ENCODE measurements at places on chromosomes 11 and 22.

- no peak for DNase-seq
Observed at GRCh38 chr22:45516923-45517675, 14.4 kb downstream of the FBLN1 start.

DNA sequence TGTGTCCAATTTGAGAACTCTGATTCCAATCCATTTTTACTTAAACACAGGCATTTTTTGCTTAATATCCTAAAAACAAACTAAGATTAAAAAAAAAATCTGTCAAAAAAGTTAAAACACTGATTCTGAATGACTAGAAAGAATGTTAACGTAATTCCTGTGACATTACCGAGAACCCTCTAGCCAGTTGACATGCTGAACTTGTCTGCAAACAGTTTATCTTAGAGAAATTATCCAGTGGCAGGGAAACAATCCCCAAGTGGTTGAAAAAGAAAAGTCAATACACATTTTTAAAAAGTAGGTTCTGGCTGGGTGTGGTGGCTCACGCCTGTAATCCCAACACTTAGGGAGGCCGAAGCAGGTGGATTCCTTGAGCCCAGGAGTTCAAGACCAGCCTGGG is 11.6 kb downstream of the KMT5B start:
- DNase-seq: no peak

DNA sequence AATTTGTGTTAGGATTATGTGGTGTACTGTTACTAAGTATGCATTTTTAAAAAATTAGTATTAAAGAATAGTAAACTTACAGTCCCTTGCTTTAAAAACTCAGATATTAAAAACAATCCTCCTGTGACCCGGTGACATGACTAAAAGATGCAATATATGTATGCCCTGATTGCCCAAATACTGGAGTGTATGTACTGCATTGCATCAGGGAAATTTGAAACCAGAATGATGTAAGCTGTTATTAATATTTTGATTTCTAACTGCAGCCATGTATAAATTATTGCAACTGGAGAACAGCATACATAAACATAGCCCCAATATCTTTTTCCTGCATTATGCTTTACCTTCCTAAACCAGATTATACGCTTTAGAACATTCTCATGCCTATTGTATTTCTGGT is 3.7 kb upstream of the HSPA8 start:
- no peak for DNase-seq

- no peak for DNase-seq
Observed at GRCh38 chr11:71530602-71531001, 3.5 kb downstream of the KRTAP5-7 start.

DNA sequence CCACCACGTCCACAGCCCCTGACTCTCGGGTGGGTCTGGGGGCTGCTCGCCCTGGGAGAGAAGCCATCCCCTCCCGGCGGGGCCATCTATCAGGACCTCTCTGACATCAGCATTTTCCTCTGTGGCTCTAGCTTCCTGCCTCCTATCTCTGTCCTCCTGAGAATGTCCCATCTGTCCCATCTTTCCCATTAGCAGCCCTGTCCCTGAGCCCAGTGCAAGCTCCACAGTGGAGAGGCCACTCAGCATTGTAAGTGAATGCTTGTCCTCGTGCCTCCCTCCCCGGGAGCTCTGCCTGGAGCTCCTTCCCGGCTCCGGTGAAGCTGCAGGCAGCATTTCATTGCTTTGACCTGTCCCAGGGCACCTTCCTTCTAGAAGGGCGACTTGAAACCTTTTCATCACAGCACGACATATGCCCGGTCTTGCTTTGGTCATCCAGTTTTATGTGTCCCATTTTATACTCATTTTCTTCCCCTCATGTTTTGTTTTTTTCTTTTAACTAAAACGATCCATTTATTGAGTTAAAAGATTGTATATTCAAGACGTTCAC is 49.7 kb downstream of the RTN4R start:
- no peak for DNase-seq

DNA sequence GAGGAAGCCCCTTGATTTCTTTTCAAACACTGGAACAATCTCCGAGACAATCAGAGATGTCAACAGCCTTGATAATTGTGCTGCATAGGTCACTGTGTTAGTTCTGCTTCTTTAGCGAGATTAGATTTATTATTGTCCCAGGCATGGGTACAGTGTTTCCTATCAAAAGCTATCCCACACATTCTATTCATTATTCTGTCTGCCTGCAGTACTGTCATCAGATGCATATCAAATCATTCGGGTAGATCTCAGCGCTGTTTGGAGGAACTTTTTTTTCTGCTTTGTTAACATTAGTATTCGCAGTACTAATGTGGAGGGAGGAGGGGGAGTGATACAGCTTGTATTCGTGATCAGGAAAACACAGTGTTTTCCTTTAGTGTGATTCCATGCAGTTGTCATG is 208.0 kb downstream of the C11orf91 start:
- DNase-seq: no peak

- DNase-seq: no peak
Observed at GRCh38 chr22:49951000-49951677, 9.4 kb upstream of the PIM3 start.

GRCh38 chr11:44016131-44016530 is 31.6 kb upstream of the ACCSL start:
- no peak for DNase-seq

DNA sequence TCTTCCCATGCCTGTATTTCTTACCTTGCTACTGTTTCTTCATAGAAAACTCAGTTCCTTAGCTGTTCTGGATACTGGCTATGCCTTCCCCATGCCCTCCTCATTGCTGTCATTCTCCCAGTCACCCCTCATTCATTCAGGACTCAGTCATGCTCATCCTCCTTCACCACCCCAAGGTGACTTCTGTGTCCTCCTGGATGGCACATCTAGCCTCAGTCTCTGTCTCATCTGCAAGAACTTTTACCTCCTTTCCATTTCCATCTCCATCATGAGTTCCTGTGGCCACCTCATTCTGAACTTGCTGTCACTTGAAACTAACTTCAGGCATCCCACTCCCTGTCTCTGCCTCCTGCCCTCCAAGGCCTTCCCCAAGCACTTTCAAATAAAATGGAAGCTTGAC is 42.3 kb downstream of the PANX1 start:
- DNase-seq: no peak

GRCh38 chr22:28488825-28489224 is 190.8 kb downstream of the TTC28 start:
- DNase-seq: no peak

- no peak for DNase-seq
Observed at GRCh38 chr22:17152340-17152739, 6.7 kb downstream of the HDHD5 start.

DNA sequence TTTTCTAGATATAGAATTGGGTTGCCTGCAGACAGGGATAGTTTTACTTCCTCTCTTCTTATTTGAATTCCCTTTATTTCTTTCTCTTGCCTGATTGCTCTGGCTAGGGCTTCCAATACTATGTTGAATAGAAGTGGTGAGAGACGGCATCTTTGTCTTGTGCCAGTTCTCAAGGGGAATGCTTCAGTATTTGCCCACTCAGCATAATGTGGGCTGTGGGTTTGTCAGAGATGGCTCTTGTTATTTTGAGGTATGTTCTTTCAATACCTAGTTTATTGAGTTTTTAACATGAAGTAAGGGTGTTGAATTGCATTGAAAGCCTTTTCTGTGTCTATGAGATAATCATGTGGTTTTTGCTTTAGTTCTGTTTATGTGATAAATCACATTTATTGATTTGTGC is 273.9 kb upstream of the CHORDC1 start:
- DNase-seq: no peak

DNA sequence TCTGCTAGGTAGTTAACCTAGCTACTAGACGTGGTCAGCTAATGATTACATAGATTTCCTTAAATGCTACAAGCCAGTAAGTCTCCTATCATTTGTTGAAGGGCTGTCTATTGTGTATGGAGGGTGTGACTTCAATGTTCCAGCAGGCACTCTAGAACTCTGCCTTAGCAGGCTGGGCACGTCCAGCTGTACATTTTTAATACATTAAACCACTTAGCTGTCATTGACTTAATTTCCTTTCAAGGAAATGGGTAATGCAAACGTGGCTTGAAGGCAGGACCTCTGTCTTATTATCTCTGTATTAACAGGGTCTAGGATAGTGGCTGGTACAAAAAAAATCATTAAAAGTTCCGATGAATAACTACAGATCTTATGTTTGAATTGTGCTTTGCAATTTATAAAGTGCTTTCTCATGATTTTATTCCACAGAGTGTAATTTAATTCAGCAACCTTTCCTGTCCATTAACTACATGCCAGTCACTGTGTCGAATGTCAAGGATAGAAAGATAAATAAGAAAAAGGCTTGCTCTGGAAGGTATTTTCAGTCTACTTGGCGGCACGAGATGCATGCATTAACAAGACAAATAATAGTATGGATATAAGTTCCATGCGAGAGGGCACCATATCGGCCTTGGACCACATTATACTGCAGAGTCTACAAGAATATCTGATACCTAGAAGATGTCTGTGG is 60.3 kb downstream of the APOL3 start:
- no peak for DNase-seq

DNA sequence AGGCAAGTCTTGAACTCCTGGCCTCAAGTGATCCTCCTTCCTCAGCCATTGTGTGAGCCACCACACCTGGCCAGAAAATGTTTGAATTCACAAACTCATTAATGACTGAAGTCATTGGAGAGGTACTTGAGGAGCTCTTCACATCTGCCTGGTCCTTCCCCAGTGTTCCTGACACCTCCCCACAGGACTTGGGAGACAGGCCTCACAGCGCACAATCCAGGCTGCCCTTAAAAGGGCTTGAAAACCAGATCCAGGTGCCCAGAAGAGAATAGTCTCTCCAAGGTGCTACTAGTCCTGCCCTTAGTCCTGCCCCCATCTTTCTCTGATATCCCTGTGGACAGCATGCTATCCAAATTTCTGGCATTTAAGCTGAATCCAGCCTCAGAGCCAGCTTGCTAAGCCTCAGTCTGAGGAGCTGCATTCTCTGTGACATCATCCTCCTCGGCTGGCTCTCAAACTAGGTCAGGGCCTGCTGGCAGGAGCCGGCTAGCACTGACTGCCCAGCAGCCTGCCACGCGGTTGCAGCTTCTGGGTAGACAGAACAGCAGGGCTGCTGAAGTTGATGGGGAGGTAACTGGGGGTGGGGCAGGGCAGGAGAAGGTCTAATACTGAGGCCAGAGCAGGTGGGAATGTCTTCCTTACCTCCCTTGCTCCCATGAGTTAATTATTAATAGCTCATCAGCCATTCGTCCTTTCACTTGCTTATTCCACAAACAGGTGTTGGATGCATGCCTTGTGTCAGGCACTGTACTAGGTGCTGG is 35.3 kb upstream of the NECTIN1 start:
- DNase-seq: no peak

DNA sequence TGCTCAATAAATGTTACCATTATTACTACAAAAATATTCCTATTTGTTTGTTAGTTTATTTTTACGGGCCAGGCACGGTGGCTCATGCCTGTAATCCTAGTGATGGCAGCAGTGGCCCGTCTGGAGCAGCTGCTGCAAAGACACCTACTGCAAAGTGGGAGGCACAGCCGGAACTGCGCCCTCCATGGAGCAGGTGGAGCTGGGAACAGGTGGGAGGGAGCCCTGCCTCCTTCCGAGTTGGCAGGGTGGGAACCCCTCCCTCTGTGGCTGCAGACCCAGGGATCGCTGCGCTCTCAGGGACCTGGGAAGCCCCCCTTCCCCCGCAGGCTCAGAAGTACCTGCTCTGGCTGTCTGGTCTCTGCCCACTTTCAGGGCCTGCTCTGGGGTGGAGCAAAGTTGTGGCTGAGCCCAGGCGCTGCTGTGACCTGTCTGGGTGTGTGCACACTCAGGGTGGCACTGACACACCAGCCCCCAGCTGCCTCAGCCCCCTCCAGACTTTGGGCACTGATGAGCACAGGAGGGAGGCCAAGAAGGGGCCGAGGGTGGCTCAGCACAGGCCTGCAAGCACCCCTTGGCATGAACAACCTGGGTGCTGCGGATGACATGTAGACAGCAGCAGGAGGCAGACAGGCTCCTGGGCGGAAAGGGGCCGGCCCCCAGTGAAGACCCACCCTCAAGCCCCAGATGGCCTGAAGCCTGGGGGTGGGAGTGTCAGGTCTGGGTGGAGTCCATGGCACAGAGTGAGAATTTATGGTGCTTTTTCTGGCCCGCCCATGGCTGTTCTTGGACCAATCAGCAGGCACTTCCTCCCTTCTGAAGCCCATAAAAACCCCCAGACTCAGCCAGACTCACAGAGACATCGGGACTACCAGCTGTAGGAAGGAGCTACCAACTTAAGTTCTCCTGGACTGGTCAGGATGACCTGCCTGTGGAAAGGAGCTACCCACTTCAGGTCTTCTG is 103.7 kb upstream of the CLMP start:
- no peak for DNase-seq

DNA sequence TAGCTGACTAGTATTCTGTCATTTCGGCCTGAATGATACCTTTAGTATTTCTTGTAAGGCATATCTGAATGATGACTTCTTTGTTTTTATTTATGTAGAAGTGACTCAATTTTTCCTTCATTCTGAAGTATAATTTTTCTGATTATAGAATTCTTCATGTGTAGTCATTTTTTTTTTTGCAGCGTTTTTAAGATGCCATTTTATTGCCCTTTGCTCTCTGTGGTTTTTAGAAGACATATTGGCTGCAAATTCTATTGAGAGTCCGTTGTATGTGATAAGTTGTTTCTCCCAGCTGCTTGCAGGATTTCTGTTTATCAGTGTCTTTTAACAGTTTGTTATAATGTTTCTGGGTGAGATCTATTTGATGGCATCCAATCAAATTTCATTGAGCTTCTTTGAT is 1224.8 kb downstream of the JRKL start:
- DNase-seq: no peak

- DNase-seq: no peak
Observed at GRCh38 chr11:122701143-122701542, 45.6 kb downstream of the UBASH3B start.

- DNase-seq: peak; percentile 11
Observed at GRCh38 chr11:6576471-6577373, 26.7 kb downstream of the RRP8 start.

GRCh38 chr11:127037596-127037995 is 37.0 kb upstream of the KIRREL3 start:
- DNase-seq: peak; percentile 34

DNA sequence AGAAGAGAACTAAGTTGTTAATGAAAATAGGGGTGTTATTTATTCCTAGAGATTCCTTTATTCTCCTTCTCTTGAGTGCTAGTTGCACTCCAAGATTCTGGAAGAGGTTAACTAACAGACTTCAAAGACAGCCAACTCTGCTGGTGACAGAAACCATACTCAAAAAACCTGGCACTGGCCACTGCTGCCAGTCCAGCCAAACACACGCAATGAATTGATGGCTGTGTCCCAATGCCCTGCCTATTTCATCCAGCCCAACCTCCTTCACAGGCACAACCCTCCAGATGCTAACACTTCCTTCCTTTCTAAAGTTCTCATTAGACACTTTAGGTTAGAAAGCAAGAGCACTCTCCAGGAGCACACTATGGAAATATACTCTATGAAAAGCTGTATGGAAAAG is 150.8 kb upstream of the C11orf58 start:
- no peak for DNase-seq

GRCh38 chr11:99631618-99632017 is 610.9 kb downstream of the CNTN5 start:
- no peak for DNase-seq

Measured in NCI-H2081 treated with DMSO at 0.1 percent for 48 hours (cell line).